Esophagus muscularis mucosa (tissue), 4 donors: ENCODE measurements at places on chromosomes 2 and 18. TPM values are rescaled to one million over a fixed set of nuclear protein-coding genes. Genes with fewer than 3 reads are reported as not detected.

The CNDP1 gene
- not detected for total RNA-seq

The RGPD3 gene
- total RNA-seq = 0.45 TPM

The FOSL2 gene
- 68.9 TPM for total RNA-seq

The RFX8 gene
- total RNA-seq = not detected

The EPB41L3 gene
- 44.1 TPM for total RNA-seq

The DLX1 gene
- total RNA-seq = not detected

The FHL2 gene
- total RNA-seq = 81.8 TPM

The CFC1 gene
- total RNA-seq = not detected

The TRAF3IP1 gene
- total RNA-seq = 23.7 TPM

The PRPF40A gene
- total RNA-seq = 46.1 TPM

The SOX11 gene
- 0.29 TPM for total RNA-seq

The SLC4A5 gene
- total RNA-seq = 1.8 TPM

The TNFAIP6 gene
- total RNA-seq = 4.2 TPM

The FSHR gene
- not detected for total RNA-seq

The ASPRV1 gene
- total RNA-seq = 1.2 TPM

The ACOXL gene
- not detected for total RNA-seq

The CLEC4F gene
- 0.13 TPM for total RNA-seq
